ENCODE measurements at places on chromosomes 2 and 18.

GRCh38 chr2:122749405-122749804 is 994.0 kb downstream of the TSN start:
- DNase-seq, result no peak

GRCh38 chr2:112712465-112712864 is 8.4 kb upstream of the NT5DC4 start:
- DNase-seq, result no peak

DNA sequence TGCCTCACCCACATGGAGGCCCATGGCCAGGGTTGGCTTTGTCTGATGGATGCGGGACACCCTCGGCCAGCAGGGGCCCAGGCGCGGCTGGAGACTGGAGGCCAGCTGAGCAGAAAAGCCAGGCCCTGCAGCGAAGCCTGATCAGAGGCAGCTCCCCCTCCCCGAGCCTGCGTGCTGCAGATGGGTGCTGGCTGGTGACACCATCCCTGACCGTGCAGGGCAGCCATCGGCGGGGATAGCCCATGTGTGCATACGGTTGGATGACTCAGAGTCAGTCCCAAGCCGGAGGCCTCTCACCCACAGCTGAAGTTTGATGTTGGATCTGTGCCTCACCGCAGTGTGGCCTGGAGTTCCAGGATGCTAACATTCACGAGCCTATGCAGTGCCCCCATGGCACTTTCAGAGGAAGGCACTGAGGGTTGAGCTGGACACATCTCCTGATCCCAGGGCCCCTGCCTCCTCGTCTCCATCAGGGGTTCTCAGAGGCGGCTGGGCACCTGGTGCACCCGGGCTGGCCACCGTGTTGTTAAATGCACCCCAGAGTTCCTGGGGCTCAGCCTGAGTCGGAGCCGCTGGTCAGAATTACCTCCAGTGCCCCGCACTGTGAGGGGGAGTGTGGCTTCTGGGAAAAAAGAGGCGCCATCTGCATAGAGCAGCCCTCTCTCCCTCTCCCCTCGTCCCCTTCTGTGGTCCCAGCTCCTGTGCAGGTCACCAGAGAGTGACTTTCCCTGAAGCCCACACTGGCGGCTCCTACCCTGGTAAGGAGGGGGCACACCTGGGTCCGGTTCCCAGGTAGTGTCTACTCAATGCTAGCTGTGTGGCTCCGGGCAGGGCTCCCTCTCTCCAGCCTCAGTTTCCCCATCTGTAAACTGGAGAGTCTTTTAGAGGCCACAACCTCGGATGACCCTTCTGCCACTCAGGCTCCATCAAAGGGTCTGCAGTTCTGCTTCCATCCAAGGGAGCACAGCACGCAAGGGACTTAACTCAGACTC is 19.4 kb upstream of the KIF1A start:
- no peak for DNase-seq

DNA sequence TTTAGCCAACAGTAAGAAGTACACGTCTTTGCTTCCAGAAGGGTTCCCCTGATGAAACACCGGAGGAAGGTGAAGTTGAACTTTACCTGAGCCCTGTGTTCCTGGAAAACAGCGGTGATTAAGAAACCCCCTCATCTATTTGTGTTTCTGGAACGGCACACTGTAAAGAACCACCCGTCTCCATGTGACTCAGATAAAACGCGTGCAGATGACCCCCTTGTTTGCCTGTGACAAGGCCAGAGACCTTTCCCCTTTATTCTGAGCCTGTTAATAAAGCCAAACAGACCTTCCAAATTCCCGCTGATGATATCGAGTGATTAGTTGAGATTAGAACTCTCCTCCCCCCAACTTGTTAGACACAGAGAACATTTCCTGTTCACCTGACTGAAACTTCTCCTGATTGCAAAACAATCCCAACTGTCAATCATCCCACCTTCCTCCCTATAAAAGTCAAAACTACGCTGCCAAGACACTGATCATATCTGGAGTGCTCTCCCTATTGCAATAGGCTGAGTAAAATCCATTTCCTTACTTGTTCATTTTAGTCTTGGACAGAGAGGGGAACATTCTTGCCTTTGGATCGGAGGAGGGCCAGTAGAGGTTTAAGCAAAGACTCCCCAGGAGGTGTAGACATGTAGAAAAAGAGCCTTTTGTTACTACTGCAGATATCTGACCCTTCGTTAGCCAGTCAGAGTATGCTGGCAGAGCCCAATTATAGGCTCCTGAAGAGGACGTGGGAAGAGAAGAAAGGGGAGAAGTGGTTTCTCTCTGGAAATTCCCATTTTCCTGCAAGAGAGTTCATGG is 914 bp upstream of the IWS1 start:
- no peak for DNase-seq

DNA sequence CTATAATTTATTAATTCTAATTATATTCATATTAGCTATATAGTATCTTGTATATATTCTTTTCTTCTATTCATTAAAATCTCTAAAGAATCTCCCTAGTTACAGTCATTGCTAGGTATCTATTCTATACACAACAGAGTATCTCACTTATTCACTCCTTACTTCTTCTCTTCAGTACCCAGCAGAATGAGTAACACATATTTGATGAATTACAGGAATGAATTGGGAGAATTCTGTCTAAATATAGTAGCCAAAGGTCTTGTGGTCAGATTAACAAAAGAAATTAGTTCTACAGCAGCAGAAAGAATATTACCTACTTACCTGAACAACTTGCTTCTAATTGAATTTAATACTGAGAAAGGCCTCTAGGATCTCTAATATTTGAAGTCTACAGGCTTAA is 758.0 kb upstream of the ZEB2 start:
- DNase-seq, result no peak

DNA sequence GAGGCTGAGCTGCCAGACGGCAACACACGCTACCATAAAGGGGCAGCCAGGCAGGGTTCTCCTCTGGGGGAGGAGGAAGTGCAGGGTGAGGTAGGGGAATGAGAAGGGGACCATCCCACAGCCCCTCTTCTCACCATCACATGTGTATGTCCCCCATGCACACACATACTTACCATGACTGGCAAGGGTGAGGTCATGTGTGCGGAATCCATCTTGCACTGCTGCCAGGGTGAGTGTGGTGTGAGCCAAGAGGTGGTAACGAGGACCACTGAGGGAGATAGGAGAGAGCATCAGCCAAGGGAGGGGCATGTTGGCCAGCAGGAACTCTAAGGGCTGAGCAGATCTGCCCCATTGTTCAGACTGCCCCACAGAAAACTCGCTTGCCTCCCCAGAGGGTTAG is 7.1 kb downstream of the WDR54 start:
- no peak for DNase-seq

DNA sequence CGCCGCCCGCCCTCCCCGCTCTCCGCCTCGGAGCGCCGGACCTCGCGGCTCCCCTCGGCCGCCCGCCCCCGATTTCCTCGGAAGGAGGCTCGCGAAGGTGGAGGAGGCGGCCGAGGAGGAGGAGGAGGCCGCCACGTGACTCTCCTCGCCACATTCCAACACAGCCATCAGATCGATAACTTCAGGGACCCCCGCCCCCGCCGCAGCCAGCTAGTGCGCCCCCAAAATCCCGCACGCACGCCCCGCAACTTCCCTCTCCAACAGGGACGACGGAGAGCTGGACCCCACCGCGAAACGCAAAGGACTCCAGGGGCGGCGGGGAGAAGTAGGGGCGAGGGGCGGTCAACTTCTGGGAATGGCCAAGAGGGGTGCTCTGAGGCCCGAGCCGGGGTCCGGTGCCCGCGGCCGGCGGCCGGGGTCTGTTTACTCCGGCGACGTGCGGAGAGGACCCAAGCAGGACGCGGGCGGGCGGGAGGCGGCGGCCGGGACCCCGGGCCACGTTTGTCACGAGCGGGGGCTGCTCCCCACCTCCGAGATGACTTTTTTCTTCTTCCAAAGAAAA is 2.0 kb downstream of the ZNF521 start:
- no peak for DNase-seq

- DNase-seq, result no peak
These were observed 42.0 kb downstream of the CROCC2 start for GRCh38 chr2:240948086-240948485.

- DNase-seq, result no peak
These were observed 149.1 kb upstream of the ARHGAP28 start for GRCh38 chr18:6580401-6580800.

DNA sequence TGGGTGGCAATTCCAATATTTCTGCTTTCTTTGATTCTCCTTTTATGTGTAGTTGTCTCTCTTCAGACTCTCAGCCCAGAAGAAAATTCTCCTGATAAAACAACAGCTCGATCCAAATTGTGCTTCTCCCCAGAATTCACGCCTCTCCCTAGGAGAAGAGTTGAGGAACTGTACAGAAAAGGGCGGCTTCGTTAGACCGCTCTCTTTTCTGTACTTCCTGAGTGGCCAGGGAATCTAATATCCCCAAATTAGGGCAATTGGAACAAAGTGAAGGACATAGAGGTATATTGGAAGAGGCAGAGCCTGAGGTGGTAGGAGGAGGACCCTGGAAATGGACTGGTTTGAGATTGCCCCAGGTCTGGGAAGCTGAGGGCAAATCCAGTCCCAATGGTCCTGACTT is 5.6 kb downstream of the ADCYAP1 start:
- no peak for DNase-seq

- DNase-seq, result peak; percentile 55
These were observed 42.0 kb downstream of the MCFD2 start for GRCh38 chr2:46873604-46874068.

- DNase-seq, result peak; percentile 34
These were observed 49.6 kb downstream of the ODC1 start for GRCh38 chr2:10398496-10398895.

- no peak for DNase-seq
These were observed 5.1 kb downstream of the AFF3 start for GRCh38 chr2:100137318-100137717.

GRCh38 chr2:54898456-54899226 is 151.6 kb downstream of the RTN4 start:
- DNase-seq, result no peak

GRCh38 chr2:167332358-167332757 is 444.1 kb downstream of the XIRP2 start:
- DNase-seq, result no peak

- DNase-seq, result no peak
These were observed 407.2 kb upstream of the HNRNPA3 start for GRCh38 chr2:176805345-176805744.

DNA sequence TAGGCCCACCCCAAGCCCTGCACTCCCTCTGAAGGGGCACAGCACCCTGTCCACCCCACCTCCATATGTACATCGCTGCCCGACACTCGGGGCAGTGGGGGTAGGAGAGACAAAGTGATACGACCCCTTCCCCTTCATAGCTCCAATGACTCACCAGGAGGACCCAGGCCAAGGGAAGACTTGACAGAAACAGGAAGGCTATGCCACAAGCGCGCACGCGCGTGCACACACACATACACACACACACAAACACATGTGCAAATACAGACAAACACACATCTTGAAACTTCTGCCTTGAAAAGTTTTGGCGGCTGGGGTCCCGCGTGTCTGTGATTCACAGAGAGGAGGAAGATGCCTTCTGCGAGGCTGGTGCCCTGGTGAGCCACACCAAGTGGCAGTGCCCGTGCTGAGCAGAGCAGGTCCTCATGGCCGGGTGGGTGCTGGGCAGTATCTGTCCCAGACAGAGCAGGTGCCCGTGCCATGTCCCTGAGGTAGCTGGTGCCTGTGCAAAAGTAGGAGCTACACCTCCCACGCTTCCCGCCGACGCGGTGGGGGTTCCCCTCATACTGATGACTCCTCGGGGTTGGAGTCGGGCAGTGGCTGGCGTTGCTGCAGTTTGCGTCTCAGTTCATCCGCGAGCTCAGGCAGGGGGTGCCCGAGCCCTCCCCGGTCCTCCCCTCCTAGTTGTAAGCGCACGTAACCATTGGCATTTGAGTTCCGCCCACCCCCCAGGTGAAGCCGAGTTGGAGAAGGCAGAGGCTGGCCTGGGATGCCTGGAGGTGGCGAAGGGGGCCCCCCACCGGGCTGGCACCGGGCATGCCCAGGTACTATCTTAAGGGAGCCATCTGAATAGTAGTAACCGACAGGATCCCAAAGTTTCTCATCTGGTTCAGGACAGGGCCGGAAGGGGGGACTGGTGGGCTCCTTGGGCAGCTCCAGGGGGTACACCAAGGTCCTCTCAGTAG is 2.5 kb upstream of the ANKRD39 start:
- DNase-seq, result peak; percentile 26

DNA sequence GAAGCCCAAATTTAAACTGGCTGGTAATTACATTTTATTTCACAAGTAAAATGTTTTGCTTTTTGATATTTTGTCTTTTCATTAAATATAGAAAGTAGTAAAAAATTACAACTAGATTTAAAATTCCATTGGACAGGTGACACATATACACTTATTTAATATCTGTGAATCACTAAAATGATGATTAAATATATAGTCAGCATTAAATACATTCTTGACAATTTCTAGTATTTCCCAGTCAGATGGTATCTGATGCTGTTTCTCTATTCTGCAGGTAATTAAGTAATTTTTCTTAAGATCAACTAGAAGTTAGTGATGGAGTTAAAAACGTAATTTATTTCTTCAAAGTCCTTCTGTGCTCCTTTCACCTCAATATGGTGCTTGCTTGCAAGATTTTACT is 237.8 kb downstream of the LRRTM4 start:
- no peak for DNase-seq

- DNase-seq, result no peak
These were observed at the start of gene GPBAR1 for GRCh38 chr2:218260742-218261422. Gene GPBAR1 (plus strand): TSS chr2:218261015. CDS start chr2:218262725, 1,710 bp downstream.

- no peak for DNase-seq
These were observed 95.7 kb upstream of the SLC39A10 start for GRCh38 chr2:195561116-195561921.

GRCh38 chr18:27226556-27227075 is 41.5 kb upstream of the CHST9 start:
- no peak for DNase-seq

GRCh38 chr18:50360611-50361010 is 14.2 kb upstream of the SKA1 start:
- DNase-seq, result no peak

- no peak for DNase-seq
These were observed 121.8 kb downstream of the ACTR3 start for GRCh38 chr2:114011713-114012112.

DNA sequence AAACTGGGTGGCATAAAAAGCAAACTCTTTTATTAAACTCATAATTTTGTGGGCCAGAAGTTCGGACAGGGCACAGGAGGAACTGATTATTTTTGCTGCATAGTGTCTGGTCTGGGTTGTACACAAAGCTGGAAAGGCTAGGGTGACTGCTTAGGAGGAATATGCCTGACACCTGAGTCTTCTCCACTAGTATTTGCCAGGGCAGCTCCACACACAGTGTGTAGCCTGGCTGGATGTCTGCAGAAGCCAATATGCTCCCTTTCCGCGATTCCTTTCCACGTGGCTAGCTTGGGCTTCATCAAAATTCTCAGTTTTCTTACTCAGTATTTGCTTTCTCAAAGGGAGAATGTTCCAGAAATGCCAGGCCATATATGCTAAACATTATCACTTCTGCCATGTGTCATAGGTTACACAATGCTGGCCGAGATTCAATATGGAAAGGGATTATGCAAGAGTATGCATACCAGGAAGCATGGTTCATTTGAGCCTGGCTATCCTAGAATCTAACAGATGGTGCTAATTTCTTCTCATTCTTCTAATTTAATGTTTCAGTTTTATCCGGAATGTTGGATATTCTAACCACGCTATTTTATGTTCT is 142.7 kb upstream of the DOK6 start:
- DNase-seq, result no peak

Data from CD4-positive, alpha-beta T cell treated with Interleukin-1 beta for 1 hour (primary cell).